CD4-positive, alpha-beta T cell treated with Interleukin-1 beta for 1 hour (primary cell): ENCODE measurements at places on chromosomes 16 and 17.

DNA sequence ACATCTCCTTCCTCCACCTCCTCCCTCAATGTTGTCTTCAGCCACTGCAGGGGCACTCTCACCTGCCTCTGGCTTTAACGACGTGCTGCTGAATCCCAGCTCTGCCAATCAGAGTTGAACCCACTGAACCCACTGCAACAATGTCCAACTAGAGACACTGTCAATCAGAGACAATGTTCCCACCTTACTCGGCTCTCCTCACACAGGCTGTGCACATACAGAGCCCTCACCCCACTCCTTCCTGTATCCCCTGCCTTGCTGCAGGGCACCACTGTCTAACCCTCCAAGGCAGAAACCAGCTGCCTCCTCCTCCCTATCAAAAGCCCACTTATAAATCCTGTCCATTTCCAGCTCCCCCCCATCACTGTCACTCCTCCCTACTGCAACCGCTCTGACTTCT lies 58.7 kb downstream of the ANKRD11 start:
- no peak for DNase-seq

DNA sequence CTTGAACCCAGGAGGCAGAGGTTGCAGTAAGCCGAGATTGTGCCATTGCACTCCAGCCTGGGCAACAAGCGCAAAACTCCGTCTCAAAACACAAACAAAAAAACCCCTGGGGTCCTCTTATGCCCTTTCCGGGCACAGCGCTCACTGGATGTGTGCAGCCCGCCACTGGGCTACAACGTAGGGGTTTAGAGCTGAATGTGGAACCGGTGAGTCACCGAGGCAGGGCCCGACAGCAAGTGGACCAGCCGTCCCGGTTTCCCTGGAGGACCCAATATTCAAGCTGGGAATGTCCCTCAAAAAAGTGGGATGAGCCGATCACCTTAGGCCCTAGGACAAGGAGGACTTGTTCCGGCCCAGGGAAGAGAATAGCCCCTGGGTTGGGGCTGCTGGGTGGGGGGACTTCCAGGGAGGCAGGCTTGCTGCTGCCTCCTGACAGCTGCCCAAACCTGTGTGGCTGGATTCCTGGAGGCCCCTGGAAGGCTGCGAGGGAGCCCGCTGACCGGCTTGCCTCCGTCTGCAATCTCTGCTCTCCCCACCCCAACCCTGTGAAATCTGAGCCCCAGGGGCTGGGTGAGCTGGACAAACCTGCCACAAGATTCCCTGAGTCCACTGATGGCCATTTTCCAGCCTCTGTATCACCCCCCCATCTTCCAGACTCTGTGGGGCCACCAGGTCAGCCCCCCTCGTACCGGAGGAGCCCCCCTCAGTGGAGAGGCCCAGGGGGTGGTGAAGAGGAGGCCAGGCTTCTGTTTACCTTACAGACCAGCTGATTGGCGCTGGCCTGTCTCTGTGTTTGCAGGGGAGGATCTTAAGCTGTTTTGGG lies 2.9 kb upstream of the CLDN9 start:
- DNase-seq = no peak

GRCh38 chr17:30921544-30922196 lies at the start of gene ADAP2:
Gene ADAP2 (plus strand): TSS chr17:30921945. CDS start chr17:30922015, 70 bp downstream.
- peak; percentile 49 for DNase-seq

GRCh38 chr16:1743376-1744337 lies 27.7 kb downstream of the NME3 start:
- DNase-seq = no peak

GRCh38 chr17:29579866-29580771 lies 9.3 kb downstream of the GIT1 start:
- peak; percentile 91 for DNase-seq

DNA sequence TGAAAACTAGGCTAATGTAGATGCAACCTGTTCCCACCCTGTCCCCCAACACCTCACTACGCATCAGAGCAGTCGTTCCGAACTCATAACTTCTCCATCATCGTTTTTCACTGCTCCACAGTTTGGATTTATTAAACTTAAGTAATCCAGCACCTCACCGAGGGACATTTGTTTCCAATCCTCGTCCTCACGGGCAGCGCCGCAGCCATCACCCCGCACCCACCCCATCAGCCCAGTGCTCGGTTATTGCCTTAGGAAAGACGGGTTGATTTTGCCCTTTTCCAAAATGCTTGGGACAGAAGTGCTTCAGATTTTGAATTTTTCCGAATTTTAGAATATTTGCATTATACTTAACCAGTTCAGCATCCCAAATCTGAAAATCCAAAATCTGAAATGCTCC lies 71.0 kb upstream of the DOC2B start:
- DNase-seq = no peak

DNA sequence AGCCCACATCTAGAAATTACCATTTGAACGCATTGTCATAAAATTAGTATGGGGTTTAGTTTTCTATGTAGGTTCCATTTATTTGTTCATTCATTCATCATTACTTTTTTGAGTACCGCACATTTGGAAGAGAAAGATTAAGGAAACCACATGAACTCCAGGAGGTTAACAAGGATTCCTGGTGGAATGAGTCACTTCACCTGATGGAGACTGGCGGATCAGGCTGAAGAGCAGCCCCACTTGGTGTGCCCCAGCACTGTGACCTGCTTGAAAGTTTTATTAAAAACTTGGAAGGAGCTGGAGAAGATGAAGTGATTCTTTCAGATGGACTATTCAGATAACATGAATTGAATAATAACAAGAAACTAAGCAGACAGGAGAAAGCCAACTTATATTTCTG lies 293.6 kb upstream of the CDH11 start:
- DNase-seq = no peak

DNA sequence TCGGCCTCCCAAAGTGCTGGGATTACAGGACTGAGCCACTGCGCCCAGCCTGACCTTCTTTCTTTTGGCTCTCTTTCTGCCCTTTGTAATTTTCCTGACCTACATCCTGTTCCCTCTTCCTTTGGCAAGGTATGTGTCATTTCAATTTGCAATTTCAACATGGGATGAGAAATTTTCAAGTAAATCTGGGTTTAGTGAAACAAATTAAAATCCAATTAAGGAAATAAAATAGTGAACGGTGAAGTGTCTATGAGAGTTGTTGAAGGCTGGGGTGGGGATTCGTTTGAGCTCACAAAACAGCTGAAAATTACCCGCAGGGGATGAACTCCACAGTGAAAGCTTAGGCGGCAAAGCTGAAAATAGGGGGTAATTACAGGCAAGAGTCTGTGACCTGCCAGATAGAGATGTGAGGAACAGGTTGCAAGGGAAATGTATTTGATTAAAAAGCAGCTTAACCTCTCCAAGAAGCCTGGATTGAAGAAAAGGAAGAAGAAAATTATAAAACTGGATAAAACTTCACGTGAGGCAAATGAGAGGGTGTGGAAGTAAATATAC lies 277.7 kb downstream of the UTP18 start:
- DNase-seq = no peak

DNA sequence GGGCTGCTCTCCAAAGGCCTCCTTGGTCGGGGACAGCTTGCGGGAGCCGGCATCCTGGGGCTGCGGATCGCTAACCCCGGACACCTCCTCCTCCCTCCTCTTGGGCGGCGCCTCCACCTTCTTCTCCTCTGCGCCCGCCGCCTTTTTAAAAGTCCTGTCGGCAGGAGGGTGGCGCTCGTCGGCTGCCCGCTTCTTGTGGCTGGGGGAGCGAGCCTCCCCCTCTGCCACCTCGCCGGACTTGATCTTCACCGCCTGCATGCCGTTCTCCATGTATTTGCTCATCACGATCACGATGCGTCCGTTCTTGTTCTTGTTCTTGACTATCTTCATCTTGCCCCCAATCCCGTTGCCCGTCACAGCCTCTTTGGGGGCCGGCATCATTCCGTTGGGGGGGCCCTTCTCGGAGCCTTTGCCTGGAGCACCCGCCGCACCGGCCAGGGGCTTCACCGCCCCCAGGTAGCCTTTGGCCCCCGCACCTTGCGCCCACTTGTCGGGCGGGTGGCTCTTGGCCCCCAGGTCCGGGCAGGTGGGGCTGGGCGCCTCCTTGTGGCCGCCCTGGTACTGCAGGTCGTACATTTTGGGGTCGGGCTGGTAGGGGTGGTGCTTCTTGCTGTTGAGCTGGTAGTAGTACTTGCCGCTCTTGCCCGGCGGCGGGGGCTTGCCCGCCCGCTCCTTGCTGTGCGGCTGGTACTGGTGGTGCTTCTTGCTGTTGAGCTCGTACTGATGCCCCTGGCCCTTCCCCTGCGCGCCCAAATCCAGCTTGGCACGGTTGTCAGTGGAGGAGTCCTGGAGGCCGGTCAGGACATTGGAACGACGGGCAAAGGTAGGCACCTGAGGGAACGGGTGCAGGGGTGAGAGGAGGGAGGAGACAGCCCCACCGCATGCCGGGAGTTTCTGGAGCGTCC lies 4.4 kb downstream of the CBX4 start:
- DNase-seq = peak; percentile 62

DNA sequence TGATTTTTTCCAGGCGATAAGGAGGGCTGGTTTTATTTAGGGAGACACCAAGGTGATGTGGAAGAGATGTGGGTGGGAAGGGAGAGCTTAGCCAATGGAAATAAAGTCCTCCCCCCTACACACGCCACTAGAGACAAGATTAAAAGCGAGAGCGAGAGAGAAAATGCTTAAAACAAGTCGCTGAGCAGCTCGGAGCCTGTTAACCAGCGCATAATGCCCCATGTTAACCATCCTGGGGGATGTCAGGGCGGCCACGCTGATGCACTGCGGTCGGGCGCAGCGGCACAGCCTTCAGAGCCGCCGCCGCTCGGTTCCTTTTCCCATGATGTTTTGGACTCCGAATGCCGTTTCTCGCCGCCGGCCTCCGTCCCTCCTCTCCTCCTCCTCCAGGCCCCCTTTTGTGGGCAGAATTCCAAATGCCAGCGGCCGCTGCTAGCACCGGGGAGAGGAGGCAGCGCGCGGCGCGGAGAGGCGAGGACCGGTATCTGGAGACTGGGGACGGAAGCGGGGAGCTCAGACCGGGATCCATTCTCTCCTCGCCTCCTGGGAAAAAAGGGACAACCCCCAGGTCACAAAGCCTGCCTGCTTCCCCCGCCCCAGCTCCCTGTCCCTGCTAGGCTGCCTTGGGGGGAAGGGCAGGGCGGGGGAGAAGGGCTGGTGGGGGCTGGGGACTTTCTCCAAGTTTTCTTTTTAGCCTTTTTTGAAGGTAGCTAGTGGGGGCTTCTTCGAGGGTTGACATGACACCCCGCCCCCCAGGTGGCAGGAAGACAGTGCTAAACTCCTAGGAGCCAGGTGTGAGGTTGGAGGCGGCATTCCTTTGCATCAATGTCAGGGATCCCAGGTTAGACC lies 98.1 kb upstream of the CCL2 start:
- DNase-seq = no peak

- DNase-seq = no peak
Observed at GRCh38 chr16:51157698-51158097, 6.6 kb upstream of the SALL1 start.

DNA sequence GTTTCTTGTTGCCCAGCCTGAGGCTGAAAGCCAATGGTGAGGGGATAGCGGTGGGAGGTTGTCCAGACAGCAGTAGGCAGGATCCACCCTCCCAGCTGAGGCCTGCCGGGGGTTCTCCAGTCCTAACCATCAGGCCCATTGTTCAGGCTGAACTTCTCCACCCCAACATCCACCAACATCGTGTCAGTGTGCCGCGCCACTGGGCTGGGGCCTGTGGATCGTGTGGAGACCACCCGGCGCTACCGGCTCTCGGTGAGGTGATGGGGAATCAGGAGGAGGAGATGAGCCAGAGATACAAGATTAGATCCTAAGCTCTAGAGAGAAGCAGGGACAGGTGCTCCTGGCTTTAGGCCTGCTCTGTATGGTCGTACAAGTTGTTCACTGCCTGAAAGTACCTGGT lies 5.8 kb downstream of the PFAS start:
- no peak for DNase-seq

- no peak for DNase-seq
Observed at GRCh38 chr17:59845595-59846393, 46.9 kb downstream of the TUBD1 start.

- DNase-seq = no peak
Observed at GRCh38 chr16:23917621-23918020, 81.8 kb downstream of the PRKCB start.

GRCh38 chr16:19872935-19873334 lies 11.7 kb downstream of the GPRC5B start:
- no peak for DNase-seq

DNA sequence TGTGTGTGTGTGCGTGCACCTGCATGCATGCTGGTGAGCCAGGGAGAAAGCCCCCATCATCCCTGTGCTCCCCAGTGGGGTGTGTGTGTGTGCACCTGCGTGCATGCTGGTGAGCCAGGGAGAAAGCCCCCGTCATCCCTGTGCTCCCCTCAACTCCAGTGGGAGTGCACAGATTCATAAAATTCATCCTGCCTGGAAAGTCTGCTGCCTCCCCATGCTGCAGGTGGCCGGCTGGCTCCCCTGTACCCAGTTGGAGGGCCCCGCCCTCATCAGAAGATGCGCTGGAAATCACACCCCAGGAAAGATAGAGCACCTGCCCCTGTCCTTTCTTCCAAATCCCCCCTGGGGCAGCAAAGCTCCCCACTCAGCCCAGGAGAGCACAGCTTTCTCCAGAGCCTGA lies 84.8 kb upstream of the DOC2B start:
- no peak for DNase-seq

GRCh38 chr16:70428178-70428998 lies 10.5 kb downstream of the ST3GAL2 start:
- DNase-seq = peak; percentile 41

DNA sequence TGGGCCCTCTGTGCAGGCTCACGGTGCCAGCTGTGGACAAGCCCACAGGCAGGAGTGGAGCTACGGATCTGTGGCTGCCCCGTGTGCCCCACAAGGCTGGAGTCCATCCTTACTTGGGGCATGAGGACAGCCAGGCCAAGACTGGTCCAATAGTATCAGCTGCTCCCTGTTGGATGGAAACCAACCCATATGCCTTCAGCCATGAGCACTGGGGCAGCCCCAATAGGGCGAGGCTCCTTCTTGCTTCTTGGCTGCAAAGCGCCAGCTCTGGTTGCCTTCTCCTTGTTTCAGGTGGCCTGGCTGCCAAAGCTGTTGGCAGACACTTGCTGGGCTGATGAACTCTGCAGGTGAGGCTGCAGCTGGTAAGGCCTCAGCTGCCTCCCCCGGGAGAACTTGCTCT lies 188.0 kb downstream of the ENGASE start:
- no peak for DNase-seq

- DNase-seq = no peak
Observed at GRCh38 chr16:50611332-50611934, 63.2 kb downstream of the NKD1 start.

- no peak for DNase-seq
Observed at GRCh38 chr16:20899071-20899470, 1.1 kb downstream of the DCUN1D3 start.

DNA sequence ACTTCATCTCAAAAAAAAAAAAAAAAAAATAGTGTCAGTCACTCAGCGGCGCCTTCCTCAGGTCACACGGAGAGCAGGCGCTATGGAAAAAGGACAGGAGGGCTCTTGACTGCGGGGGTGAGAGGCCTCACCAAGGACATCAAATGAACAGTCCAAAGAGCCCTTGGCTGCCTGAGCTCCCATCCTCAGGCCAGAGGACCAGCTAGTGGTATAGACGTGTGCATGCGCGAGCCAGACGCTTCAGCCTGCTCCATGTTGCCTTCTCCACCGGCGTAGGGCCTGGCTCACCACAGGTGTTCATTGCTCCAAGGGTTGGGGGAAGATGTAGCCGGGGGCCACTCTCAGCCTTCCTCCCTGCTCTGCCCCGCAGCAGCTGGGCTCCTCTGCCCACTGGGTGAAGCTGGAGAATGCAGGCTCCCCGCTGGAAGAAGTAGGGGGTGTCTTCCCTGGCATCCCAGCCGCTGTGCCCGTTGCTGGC lies 65.8 kb upstream of the PLCG2 start:
- DNase-seq = no peak
